NCI-H524 treated with DMSO at 0.1 percent for 48 hours (cell line): ENCODE measurements at places on chromosomes 1 and 21.

DNA sequence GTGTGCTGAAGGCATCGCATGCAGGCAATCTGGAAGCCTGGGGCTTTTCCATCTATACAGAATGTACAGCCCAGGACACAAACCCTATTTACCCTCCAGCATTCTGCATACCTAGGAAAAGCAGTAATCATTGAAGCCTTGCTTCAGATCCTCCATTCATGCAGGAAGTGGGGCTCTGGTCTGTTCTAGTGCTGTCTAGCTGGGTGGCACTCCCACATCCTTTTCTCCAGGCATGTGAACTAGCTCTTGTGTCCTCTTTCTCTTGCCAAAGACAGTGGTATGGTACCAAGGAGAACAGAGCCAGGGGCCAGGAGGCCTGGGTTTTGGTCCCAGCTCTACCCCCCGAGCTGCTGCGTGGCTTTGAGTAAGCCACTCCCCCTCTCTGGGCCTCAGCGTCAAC lies 21.7 kb downstream of the LRP8 start:
- DNase-seq: no peak

GRCh38 chr1:64112281-64112680 lies 91.1 kb upstream of the UBE2U start:
- no peak for DNase-seq

DNA sequence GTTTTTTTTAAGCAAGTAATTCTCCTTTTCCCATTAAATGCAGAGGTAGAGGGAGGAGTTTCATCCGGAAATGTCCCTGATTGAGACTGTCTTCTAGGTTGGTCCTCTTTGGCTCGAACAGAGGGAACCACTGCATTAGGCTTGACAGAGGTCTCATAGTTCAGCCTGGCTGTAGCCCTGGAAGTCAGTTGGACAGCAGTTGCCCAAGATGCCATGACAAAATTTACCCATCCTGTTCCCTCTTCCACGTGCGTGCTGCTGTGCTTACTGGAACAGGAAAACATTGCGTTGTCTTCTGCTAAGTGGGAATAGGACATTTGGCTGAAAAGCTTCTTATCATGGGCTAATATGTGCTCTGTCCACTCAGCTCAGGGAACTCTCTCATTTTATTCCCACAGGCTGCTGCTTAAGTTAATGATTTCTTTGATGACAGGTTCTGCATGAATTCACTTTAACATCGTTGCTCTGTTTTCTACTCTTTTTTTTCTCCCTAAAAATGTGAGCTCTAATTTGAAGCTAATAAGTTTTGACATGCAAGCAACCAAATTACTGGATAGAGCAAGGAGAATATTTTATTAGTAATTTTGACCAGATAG lies 18.0 kb downstream of the KCNK1 start:
- DNase-seq: no peak

DNA sequence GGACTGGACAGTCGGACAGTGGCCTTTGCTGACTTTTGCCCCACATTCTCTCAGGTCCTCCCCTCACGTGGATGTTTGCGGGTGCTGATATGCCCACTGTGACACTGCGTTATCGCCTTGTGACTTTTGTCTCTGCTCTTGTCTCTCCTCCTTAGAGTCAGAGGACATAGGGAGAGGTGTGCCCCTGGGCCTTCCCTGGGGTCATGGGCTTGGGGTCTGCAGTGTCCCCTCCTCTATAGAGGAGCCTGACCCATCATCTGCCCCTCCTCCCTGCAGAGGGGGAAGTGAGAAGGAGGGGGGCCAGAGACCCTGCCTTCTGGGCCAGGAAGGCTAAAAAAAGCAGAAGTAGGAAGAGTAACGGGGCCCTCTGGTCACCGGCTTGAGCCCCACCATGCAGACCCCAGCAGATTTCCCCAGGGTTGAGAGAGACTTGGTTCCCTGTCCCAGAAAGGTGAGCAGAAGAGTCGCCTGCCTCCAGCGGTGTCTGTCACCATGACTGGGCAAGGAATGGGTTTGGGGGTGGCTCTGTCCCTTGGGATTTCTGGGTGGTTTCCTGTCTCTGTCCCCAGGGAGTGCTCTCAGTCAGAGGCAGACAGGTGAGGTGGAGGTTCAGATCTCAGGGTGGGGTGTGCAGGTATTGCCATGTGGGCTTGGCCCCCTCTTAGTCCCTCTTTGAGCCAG lies 13.3 kb downstream of the RPS6KA1 start:
- DNase-seq: no peak

DNA sequence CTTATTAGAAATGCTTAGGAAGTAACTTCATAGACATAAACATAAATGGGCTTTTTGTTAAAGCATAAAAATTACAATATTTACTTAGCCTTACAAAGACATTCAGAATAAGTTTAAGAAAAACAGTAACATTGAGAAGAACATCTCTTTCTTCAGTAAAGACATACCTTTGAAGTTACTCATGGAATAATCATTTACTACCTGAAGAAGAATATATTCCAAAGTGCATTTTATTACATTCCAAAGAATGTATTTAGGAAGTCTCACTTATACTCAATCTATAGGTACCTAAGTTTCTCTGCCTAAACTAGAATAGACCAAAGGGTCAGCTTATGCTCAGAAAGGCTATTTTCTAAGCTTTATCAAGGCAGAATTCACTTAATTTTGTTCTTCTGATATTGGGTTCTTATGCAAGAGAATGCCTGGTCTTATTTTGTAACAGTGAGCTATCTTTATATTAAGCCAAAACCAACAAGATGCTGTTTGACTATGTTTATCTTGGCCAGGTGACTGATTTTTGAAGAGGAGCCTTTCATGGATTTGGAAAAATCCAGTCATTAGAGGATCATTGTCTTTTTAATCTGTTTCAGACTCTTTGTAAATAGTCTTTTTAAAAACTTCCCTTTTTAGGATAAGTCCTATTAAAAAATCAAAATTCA lies 110.1 kb downstream of the OLFML2B start:
- no peak for DNase-seq

DNA sequence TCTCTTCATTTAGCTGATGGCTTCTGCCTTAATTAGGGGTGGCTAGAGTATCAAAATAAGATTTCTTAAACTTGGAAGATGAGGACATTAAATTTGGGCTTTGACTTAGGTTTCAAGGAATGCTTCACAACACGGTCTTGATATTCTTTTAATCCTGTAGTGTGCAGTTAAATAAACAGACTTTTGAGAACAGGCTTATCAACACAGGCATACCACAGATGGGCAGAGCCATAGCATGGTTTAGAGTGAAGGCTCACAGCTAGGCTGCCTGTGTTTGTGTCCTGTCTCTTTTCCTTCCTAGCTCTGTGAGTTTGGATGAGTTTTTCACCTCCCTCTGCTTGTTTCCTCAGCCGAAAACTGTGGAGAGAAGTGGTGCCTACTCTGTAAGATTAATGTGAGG lies 102.3 kb upstream of the IPO9 start:
- no peak for DNase-seq

- peak; percentile 43 for DNase-seq
Measured at GRCh38 chr1:204398197-204399125, 13.2 kb downstream of the PPP1R15B start.

GRCh38 chr1:209641832-209642172 lies 10.4 kb downstream of the LAMB3 start:
- no peak for DNase-seq

DNA sequence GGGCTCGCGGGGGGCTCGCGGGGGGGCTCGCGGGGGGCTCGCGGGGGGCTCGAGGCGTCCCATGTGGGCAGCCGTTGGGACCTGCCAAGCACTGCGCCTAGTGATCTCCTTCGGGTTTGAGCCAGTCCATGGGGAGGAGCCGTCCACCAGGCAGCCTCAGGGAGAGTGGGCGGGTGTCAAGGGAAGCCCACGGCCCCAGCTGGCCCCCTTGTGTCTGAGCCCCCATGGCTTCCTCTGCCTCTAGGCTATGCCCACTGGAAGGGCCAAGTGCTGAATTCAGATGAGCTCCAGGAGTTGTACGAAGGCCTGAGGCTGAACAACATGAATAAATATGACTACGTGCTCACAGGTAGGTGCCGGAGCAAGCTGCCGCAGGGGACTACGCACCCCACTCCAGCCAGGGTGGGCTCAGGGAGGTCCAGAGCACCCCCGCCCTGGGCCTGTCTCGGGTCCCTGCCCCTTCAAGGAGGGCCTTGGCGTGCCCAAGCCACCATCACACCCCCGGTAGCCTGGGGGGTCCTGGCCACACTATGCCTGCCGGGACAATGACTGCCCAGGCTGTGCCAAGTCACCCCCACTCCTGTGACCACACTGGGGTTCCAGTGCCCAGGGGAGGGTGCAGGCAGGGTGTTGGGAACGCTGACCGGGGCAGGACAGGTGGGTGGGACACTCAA lies 22.6 kb downstream of the PDXK start:
- DNase-seq: no peak

DNA sequence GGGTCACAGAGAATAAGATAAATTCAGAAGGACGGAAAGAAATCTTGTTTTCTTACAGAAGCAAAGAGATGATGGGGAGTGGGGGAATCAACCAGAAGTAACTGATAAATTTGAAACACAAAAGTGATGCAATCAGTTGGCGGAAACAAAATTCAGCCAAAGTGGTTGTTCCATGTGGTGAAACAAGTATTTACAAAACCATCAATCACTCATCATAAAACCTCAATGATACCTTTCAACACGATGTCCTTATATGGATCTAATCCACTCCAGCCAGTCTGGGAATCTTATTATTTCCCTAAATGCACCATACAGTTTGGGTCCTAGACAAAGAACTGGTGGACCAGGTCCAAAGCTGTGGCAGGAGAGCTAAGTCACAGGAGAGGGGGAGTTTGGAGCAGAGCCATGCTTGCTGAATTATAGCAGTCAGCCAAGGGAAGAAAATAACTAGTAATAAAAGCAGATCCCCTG lies 303.8 kb upstream of the LRRC7 start:
- DNase-seq: no peak

- DNase-seq: no peak
Measured at GRCh38 chr1:159774465-159774864, 6.3 kb upstream of the DUSP23 start.

DNA sequence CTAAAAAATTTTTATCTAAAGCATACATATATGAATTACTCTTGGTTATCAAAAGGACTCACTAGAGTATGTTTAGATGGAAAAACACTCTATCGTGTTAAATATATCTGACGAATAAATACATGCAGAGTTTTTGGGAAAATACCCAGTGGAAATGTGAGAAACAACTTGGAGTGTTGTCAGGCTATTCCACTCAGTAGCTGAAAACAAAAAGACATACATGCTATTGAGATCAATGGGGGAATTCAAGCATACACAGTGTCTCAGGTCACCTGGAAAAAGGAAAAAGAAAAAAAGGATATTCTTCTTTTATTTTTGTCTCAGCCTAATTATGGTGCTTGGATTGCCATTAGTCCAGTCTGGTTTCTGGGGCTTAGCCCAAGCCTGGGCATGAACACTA lies 247.0 kb upstream of the LYPLAL1 start:
- no peak for DNase-seq

- no peak for DNase-seq
Measured at GRCh38 chr21:31142600-31142999, 104.3 kb upstream of the KRTAP19-8 start.

DNA sequence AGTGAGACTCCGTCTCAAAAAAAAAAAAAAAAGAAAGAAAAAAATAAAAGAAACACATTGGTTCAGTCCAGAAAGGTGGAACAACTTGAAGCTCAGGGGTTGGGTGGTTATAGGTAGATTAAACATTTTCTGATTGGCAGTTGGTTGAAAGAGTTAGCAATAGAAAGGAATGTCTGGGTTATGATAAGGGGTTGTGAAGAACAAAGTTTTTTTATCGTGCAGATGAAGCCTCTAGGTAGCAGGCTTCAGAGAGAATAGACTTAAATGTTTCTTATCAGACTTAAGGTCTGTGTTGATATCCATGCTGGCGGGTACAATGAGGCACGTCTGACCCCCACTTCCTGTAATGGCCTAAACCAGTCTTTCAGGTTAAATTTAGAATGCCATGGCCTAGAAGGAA lies 45.0 kb upstream of the PDE9A start:
- DNase-seq: no peak

DNA sequence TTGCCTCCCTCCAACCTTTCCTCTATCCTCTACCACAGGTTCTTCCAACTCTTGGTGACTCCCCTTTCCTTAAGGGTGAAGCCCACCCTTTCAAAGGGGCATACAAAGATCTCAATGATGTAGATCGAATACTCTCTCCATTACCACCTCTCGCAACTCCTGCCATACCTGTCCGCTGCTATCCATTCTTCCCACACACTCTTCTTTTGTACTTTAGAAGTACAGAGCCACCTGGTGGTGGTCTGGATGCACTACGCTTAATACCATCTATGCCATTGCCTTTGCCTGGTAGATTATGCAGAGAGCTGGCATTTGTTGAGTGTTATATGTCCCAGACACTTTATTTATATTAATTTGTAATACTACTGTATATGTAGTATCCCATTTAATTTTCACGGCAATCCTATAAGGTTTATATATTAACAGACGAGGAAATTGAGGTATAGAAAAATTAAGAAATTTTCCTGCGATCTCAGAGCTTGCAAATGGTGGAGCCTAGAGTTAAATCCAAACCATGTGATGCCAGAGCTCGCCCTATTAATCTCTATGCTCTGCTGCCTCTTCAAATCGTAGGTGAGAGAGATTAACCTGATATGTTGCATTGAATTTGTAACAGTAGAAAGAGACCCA lies 22.9 kb downstream of the TSHB start:
- DNase-seq: no peak

- DNase-seq: no peak
Measured at GRCh38 chr21:29326914-29327554, 28.3 kb downstream of the BACH1 start.

- DNase-seq: no peak
Measured at GRCh38 chr1:170534626-170535147, 2.7 kb downstream of the GORAB start.
